ENCODE measurements at places on chromosomes 1 and 21. TPM values are rescaled to one million over a fixed set of nuclear protein-coding genes. Genes with fewer than 3 reads are reported as not detected.

The SLC16A4 gene
- 2.1 TPM for total RNA-seq

The OPTC gene
- total RNA-seq = not detected

The TFF3 gene
- total RNA-seq = 5.3 TPM

- DNase-seq = no peak
These were observed 10.4 kb downstream of the LGALS8 start for GRCh38 chr1:236534151-236534651.

GRCh38 chr21:25733859-25734653 lies 648 bp downstream of the ATP5PF start:
- DNase-seq = peak; percentile 57

DNA sequence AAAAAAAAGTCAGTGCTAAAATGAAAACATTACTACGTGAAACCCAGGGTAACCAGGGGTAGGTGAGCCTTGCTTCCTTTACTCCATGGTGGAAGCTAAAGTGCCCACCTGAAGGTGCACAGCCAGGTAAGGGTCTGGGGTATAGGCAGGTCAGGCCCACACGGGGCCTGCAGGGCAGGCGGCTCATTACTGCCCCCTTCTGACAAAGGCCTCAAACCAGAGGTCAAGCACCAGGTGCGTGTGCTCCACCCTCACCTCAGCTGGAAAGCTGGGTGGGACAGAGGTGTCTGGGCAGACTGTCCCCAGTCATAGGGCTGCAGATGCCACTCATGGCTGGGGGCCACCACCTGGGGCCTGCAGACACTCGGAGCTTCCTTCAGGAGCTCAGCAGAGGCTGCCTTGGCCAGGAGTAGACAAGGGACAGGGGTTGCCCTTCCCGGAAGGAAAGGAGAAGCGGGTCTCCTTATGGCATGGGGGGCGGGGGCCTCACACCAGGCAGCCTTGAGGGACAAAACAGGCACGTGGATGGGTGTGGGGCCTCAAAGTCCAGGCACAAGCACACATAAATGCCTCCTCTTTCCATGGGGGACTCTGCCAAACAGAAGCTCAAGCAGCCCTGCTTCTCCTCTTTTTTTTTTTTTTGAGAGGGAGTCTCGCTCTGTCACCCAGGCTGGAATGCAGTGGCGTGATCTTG lies 36.2 kb downstream of the ACOT7 start:
- DNase-seq = no peak

DNA sequence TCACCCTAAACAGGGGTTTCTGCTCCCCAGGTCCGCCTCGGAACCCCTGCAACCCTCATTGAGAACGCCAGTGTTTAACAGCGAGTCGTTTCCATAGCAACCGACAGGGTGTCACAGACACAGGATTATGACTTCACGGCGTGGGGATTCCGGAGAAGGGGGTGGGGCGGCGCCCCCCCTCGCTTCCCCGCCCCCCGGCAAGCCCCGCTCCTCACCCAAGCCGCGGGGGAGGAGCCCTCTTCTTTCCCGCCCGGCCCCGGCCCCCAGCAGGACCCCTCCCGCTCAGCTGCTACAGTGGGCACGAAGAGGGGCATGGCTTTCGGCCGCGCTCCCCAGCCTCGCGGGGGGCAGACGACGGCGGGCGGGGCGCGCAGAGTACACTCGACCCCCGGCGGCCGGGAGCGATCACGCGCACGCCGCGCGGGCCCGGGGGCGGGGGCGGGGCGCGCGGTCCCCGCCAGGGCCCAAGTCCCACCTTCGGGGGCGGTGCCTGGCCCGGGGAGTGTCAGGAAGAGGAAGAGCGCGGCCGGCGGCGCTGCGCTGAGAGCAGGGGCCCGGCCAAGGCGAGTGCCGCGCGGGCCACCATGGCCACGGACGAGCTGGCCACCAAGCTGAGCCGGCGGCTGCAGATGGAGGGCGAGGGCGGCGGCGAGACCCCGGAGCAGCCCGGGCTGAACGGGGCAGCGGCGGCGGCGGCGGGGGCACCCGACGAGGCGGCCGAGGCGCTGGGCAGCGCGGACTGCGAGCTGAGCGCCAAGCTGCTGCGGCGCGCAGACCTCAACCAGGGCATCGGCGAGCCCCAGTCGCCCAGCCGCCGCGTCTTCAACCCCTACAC lies at the start of gene EFHD2:
TSS of gene EFHD2 (plus strand) at position 501 of the 835 bp plus-strand sequence. CDS start at position 585, 84 bp downstream.
- DNase-seq = peak; percentile 93

The PRDM16 gene
- 17.7 TPM for total RNA-seq

DNA sequence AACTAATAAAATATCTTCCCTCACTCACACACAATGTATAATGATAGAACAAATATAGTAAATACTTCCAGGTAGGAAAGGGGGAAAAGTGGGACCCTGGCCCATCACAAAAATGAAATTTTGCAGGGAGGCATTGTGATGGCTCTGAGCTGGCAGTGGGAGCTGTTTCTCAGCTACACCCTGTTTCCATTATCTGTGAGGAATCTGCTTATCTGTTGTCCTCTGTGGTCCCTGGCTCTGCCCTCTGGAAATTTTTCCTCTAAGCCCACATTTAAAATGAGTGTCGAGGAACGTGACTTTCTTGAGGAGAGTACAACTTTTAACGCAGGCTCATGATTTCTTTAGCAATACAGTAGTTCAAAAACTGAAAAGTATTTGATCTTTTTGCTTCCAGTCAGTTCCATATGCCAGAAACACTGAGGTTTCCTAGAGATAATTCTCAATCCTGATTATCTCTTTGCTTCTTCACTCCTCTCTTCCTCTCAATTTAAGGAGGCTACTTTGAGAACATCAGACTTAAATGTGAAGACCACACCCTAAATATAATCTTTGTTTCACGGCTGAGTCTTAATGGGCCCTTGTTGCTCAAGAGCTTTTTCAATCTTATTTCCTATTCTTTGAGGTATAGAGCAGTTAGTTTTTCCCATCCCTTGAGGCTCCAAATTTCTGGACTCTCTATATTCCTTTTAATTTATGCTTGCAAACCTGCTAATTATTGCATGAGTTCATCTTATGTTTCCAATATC lies 5.0 kb upstream of the EEIG2 start:
- DNase-seq = no peak

The CYP4A22 gene
- total RNA-seq = not detected

DNA sequence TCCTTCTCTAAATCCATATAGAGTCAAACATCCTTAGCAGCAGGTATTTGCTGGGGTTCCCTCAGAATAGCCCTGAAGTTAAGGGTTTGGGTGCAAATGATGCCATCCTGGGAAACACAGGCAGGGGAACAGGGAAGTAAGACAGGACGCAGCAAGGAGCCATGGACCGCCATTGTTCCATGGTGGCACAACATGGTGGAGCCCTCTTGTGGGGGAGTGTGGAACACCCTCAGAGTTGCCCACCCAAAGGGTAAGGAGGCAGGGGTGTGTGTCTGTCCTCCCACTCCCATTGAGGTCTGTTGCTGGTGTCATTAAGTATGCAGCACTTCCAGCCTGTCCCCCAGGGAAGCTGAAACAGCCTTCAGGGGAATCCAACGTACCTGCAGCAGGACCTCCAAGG lies 20.4 kb upstream of the RCAN1 start:
- no peak for DNase-seq

- DNase-seq = no peak
These were observed 262.1 kb downstream of the PTPRU start for GRCh38 chr1:29498126-29499103.

- no peak for DNase-seq
These were observed 44.4 kb upstream of the KIF26B start for GRCh38 chr1:245110406-245110805.

The COL16A1 gene
- 16.1 TPM for total RNA-seq

DNA sequence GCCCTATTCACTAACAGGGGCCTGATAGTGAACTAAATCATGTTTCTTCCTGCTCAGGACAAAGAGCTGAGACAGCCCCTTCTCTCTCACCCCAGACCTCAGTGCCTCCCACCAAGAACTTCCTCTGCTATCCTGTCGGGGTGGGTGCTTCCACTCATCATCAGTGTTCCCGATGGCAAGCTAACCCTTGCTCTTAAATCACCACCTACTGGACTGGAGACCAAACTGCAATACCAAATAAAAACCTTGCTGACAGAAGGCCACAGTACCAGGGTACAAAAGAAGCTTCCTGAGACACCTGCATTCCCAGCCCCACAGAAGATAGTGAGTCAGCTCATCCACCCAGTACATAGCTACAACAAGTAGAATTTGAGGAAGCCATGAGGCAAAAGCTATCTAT lies 799.5 kb downstream of the LTN1 start:
- DNase-seq = no peak

- DNase-seq = no peak
These were observed 84.4 kb downstream of the RNF220 start for GRCh38 chr1:44489481-44489880.

The GREM2 gene
- not detected for total RNA-seq

DNA sequence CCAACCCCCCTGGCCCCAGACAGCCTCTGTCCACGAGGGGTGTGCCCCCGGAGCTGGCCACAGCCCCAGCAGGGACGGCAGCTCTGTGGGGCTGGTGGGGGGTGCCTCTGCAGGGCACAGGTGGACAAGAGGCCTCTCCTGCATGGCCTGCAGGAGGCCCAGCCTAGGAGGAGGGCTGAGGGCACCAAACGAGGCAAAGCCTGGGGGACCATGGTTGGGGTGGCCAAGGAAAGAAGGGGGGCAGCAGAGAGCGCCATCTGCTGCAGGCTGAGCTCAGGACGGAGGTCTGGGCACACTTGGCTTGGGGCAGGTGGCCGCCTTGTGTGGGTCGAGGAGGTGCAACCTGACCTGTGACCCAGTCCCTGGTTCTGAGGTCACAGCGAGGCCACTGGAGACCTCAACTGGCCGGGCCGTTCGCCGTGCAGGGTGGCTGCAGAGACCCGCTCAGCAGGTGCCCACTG lies 27.3 kb downstream of the RRP1 start:
- DNase-seq = peak; percentile 23

DNA sequence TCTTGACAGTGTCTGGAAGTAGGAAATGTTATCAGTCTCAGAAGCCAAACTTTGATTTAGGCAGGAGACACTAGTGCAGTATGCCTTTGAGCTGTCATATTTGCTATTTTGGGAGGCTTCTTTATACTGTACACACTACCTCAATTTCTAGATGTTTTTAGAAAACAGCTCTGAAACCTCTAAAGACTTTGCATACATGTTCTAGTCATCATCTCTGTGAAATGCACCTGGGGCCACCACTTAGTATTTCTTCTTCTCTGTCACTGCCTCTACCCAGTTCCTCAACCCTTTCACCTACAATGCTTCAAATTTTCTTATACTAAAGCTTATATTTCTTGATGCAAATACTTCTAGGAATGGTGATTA lies 29.1 kb upstream of the PLA2G4A start:
- DNase-seq = no peak

DNA sequence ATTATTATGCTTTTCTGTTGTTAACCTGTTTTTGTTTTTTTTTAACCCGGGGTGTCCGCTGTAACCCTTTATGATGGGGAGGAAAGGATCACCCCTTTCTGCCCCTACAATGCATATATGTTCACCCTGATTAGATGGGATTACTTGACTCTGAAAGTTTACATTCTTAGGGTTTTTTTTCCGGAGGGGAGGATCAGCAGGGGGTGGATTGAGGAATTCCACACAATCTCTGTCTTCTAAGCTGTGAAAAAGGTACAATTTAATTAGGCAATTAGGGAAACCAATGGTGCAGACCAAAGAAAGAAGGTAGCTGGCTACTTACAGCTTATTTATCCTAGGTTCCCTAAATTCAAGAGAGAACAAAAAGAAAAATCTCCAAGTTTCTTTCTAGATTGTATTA lies 58.3 kb downstream of the EDEM3 start:
- DNase-seq = no peak

GRCh38 chr1:68326481-68326880 lies 94.2 kb upstream of the WLS start:
- DNase-seq = no peak

GRCh38 chr1:230167419-230167852 lies 100.4 kb downstream of the GALNT2 start:
- DNase-seq = no peak

- DNase-seq = no peak
These were observed at the start of gene CLCA4 for GRCh38 chr1:86546787-86547221. CLCA4 (plus strand) TSS chr1:86547078; CDS start chr1:86547120, 42 bp downstream.

- DNase-seq = no peak
These were observed 177.0 kb downstream of the HS2ST1 start for GRCh38 chr1:87091425-87091824.

DNA sequence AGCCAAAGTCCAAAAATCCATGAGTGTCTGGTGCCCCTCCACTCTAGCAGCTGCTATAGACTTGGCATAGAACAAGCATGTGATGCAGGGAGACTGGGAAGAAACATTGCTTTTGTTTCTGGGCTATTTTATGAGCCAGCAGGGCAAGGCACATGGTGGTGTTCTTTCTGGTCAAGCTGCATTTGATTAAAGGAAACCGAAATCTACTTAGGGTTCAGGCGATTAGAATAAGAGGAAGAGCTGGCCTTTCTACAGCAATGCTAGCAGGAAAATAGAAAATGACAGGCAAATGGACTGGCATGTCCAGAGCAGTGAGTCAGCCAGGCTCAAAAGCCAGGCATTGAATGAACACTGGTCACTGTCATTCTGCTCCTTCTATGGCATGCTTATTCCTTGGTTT lies 28.5 kb upstream of the ARHGAP29 start:
- no peak for DNase-seq

- DNase-seq = peak; percentile 64
These were observed 165.6 kb downstream of the DSCAM start for GRCh38 chr21:40681164-40681859.

GRCh38 chr1:155424091-155424490 lies 103.4 kb downstream of the RUSC1 start:
- no peak for DNase-seq

DNA sequence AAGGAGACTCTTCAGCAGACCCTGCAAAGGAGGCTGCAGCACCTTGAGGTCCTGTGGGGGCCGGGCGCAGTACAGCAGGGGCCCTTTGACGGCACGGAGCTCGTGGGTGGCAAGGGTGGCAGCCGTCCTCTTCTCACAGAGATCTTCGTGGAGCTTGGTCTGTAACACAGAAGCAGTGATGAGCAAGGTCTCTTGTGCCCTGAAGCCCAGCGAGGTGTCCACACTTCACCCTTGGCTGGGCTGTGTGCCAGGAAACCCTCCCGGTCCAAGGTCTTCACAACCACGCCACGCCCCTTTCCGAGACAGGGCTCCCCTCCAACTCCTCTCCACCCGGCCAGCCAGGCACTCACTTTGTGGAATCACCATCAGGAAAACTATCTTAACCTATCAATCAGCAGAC lies 11.3 kb downstream of the LRRC47 start:
- DNase-seq = peak; percentile 72

DNA sequence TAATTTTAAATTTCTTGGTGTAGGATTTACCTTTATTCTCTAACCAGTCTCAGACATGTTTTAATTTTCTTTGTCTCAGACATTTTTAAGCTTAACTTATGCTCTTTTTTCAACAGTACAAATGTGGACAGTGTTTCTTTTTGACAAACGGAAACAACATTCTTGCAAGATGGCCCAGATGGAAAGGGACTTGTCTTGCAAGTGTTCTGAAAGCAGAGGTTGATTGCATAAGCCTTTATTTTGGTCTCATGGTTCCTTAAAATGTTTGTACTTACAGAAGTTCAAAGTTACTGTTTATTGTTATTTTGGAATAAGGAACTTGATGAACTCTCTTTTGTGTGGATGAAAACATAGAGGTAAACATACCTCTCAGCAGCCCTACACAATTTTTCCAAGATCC lies 22.9 kb downstream of the SMAP2 start:
- DNase-seq = no peak

The GLIS1 gene
- not detected for total RNA-seq
